ENCODE measurements at places on chromosomes 16 and 17.
A peak's percentile ranks its signal among the peaks of the same experiment; 100 is the strongest.

- DNase-seq: no peak
Measured at GRCh38 chr17:19299214-19299747, 62.1 kb downstream of the EPN2 start.

DNA sequence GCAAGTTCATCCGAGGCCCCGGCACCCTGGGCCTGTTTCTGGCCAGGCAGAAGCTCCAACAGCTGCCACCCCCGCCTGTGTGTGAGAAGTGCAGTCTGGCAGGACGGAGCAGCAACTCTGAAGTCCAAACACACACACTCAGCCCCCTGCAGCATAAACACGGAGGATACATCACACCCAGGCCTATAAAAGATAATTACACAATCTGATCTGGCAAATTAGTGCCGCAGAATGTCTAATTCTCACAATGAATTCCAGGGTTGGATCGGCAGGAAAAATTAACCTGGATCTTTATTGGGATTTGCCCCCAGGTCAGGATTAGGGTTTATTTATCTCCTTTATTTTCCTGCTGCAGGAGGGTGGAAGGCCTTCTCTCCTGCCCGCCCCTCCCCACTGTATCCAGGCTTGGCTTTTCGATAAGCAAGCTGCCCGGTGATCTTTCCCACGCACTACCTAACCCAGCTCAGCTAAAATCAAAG lies 311.4 kb downstream of the SOX9 start:
- DNase-seq: no peak

DNA sequence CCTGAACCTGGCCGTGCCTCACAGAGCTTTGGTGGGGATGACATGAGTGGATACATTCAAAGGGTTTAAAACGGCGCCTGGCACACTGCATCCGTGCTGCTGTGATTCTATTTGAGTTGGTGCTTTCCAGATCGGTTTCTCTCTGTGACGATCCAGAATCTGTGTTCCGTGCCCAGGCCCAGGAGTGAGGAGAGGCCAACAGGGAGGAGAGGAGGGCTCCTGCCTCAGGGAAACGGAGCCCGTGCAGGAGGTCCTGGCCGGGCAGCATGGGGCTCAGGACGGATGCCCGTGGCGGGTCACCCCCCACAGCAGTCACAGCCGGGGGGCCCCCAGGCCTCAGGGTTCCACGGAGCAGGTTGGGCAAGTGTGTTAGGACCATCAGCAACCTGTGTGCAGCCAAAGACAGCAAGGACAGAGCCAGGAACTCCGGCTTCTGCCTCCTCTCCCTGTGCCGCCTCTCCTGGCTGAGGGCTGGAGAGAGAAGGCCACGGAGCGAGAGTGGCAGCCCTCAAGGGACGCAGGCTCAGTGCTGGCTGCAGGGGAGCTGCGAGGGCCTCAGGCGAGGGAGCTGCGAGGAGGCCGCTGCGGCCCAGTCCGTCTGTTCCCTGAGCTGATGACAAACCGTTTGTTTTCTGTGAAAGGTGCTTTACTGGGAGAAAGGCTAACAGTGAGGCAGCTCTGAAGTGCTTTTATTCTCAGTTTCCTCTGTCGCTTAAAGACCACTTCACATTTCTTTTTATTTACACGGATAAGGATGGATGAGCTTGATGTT lies 99.3 kb downstream of the METRNL start:
- no peak for DNase-seq

DNA sequence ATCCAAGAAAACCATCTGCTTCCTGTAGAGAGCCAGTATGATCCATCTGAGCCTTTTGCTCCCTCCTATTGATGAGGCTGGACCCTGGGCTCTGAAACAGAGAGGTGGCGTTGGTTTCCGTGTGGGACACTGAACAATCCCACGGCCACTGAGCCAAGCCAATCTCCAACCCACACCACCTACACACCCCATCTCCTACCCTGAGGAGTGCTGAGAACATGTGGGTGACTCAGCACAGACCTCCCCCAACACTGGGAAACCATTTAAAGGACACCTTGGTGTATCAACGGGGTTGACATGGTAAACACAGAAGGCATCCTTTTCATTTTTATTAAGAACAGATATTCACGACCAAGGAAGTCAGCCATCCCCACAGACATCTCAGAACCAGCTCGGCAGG lies 332.1 kb downstream of the SLC39A11 start:
- DNase-seq: no peak

- no peak for DNase-seq
Measured at GRCh38 chr16:85651629-85652430, 36.9 kb downstream of the GINS2 start.

DNA sequence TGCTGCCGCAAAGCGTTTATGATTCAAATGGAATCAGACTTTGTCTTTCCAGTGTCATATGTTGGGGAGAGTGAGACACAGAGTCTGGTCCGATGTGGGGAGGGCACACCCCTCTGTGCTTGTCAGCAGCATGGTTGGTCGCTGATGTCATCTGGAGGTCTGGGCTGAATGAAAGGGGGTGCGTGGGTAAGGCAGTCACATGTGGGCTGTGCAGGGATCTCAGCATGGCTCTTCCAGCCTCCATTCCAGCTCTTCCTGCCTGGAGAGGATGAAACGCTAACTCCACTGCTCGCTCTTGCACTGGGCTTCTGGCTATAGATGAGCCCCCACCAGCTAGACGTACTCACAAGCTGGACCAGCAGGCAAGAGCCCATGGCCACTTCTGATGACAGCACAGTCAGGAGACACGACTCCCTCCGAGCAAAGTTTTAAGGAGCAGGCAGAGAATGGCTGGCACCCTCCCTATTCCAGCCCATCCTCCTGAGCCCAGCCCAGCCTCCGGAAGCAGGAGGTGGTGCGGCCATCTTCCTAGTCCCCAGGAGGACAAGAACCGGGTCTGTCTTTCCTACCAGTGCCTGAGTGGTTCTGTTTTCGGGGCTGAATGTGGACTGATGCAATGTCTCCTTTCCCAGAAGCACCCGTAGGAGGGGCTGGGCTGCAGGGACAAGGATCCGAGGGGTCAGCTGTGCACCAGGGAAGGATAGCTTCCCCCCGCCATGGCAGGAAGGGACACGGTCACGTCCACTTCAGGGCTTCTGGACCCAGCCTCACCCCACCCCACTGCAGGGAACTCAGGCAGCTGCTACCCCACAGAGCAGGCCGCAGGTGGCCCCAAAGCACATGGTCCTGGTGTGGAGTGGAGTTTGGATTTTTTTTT lies 41.5 kb upstream of the CBFA2T3 start:
- DNase-seq: no peak

GRCh38 chr16:71622088-71622487 lies 3.9 kb upstream of the MARVELD3 start:
- DNase-seq: no peak

DNA sequence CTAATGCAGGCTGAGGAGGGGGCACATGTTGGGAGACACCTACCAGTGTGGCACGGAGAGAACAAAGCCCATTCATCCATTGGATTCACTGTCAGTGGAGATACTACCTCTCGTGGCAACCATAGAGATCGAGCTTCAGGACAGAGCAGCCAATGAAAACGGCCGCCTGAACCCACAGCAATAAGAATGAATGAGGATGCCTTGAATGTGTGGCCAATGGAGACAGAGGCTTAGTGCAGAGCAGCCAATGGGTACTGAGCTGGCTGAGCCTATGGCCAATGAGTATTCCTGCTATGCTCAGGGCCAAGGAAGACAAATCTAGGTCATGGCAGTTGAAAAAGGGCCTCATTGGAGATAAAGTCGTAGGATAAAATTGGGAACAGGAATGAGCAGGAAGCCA lies 10.9 kb downstream of the ARHGEF15 start:
- no peak for DNase-seq

DNA sequence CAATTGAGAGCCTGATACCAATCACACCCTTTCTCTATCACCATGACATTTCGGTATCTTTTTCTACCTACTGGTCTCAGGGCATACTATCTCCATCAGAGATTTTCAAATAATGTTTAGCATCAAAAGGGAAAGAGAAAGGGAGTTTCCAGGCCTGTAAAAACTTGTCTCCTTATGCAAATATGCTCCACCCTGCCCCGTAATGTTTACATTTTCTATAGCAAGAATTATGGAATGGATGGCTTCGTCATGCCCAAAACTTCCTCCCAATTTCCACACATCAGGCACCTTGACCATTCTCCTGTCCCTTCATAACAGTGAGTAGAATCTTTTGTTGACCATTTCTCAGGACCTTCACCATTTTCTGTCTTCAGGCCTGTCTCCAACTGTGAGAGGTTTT lies 30.9 kb upstream of the HLF start:
- no peak for DNase-seq

- no peak for DNase-seq
Measured at GRCh38 chr16:84545114-84545737, 40.8 kb upstream of the MEAK7 start.

DNA sequence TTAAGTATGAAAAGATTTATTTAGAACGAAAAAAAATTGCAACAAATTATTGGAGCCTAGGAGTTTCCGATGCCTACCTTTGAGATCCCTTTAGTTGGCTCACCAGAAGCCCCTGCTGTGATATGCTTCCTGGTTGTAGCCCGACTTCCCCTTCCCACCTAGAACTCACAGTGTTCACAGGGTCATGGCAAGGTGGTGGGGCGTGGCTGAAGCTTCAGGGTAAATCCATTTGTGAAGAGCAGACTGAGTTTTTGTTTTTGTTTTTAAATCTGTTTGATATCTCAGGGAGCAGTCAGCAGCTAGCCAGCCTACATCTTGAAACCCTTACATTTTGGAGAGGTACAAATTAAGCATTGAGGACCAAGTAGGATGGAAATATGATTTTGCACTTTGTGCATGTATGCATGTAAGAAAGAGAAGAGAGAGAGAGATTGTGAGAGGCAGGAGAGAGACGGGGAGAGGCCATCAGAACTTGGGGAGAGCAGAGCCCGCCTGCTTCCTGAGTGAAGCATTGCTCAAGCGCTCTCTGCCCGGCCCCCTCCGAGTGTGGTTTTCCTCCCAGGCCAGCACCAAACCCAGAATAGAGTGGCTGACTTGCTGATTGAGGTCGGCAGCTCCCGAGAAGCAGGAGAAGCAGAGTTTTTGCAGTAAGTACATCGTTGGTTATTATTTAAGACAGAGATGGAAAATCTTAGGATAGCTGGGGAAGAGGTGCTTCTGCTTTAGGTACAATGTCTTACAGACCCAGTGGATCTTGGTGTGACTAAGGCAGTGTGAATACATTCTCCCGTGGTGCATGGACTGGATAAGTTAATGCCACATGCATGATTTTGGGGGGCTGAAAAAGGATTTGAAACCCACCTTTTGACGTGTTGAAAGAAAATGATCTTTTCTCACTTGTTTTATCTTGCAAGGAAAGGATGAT lies 64.2 kb downstream of the SPECC1 start:
- peak; percentile 73 for DNase-seq

- DNase-seq: no peak
Measured at GRCh38 chr17:64245218-64246145, 17.6 kb downstream of the TEX2 start.

- DNase-seq: no peak
Measured at GRCh38 chr16:73329358-73330286, 281.7 kb upstream of the ZFHX3 start.

DNA sequence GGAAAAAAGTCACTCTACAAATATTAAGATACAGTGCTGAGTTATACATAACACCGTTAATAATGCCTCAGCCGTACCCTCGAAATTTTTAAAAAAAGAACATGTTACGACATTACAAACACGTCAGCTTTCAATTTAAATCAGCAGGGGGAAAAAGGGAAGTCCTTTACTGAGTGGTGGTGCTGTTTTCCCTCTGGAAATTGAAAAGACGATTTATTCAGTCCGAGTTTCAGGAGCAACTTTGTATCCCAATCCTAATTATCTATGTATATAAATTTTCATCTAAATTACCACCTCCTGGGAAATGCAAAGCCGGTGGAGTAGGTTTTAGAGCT lies 1.3 kb downstream of the NETO2 start:
- peak; percentile 54 for DNase-seq

DNA sequence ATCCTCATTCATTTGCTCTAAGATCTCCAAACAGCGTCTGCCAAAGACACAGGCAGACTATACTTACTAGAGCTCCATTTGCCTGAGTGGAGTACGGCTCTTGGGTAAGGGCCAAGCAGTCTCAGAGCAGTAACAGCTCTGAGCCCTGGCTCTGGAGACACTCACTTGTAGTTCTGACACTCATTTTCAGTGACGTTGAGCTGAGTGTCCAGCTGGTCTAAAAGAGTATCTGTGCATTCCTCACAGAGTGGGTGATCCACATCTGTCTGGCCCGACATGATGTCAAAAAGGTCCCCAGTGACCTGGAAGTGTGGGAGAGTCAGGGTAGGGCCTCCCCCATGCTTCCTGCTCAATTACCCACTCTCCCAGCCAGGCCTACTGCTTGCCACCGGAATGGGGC lies 5.7 kb downstream of the BECN1 start:
- DNase-seq: no peak

- no peak for DNase-seq
Measured at GRCh38 chr17:37842401-37842800, 81.8 kb upstream of the TBC1D3K start.

- no peak for DNase-seq
Measured at GRCh38 chr17:58779446-58779845, 23.8 kb downstream of the PPM1E start.

- DNase-seq: no peak
Measured at GRCh38 chr16:20166531-20167235, 93.0 kb upstream of the GPR139 start.

GRCh38 chr17:73139296-73139695 lies 25.5 kb upstream of the SSTR2 start:
- no peak for DNase-seq

DNA sequence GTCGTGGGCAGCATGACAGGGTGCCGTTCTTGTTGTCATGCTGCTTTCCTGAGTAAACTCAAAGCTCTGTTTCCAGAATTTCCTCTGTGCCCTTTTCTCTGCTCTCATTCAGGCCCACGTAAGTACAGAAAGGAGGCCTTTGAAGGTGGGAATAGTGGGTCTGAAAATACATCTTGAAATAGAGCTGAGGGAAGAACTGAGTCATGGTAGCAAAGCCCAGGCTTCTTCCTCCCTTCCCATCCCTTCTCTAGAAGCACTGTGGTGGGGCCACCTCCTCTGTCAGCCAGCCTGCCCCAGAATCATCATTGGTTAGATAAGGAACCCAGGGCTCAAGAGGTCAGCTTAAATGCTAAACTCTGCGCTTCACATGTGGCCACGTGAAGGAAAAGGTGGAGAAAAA lies 9.4 kb downstream of the CTRL start:
- no peak for DNase-seq

GRCh38 chr17:2283302-2283701 lies 20.3 kb downstream of the SMG6 start:
- DNase-seq: no peak

GRCh38 chr17:28338056-28338768 lies 2.7 kb downstream of the TNFAIP1 start:
- DNase-seq: no peak

- DNase-seq: no peak
Measured at GRCh38 chr16:34803683-34804416, 1344.4 kb downstream of the TP53TG3F start.

GRCh38 chr17:7328840-7329373 lies at the start of gene NEURL4:
NEURL4 (minus strand) TSS chr17:7329335; CDS start chr17:7329312, 23 bp downstream.
- DNase-seq: no peak

- no peak for DNase-seq
Measured at GRCh38 chr17:69122065-69122464, 19.6 kb downstream of the ABCA6 start.

GRCh38 chr17:57296231-57296630 lies 39.9 kb downstream of the MSI2 start:
- no peak for DNase-seq

- no peak for DNase-seq
Measured at GRCh38 chr17:47872651-47873161, 21.7 kb upstream of the SP6 start.

GRCh38 chr17:29933379-29933778 lies 3.4 kb upstream of the SSH2 start:
- no peak for DNase-seq

GRCh38 chr16:88378401-88378800 lies 4.4 kb upstream of the ZNF469 start:
- no peak for DNase-seq

All from RPMI8226 (cell line).